ENCODE measurements at places on chromosomes 12 and 14. TPM values are rescaled to one million over a fixed set of nuclear protein-coding genes. Genes with fewer than 3 reads are reported as not detected.

DNA sequence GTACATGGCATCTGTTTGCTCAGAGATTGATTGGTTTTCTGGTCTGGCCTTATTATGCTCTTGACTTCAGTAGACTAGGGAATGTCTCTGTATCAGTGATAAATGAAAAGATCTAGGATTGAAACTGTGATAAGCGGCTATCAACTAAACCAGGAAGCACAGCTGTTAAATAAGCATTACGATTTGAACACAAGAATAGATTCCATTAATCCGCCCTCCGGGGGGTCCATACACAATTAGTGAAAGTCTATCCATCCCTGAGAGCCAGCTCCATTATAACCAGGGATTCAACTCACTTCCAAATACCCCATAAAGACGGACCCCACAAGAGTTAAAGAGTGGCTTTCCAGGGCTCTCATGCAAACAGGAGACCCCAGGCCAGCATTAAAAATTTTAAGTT is 279.0 kb downstream of the GRIN2B start:
- no peak for DNase-seq

DNA sequence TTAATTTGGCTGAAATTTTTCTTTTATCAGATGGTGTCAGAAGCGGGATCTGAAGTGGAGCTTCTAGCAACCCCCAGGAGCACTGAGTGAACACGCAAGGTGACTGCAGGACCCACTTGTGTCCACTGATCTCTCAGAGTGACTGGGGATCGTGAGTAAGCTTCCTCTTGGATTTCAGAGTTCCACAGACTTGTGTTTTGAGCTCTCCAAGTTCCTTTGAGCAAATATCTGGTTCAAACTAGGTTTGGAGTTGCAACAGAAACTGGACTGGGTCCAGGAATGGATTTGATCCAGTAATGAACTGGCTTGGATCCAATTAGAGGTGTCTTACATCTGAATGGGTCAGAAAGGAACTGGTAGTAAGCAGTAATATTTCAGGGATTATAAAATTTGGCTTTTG is 24.7 kb upstream of the B4GALNT1 start:
- DNase-seq: no peak

- no peak for DNase-seq
Measured at GRCh38 chr14:70415788-70416187, 1.1 kb downstream of the SYNJ2BP start.

- DNase-seq: no peak
Measured at GRCh38 chr14:67389275-67389674, 22.7 kb downstream of the PLEK2 start.

DNA sequence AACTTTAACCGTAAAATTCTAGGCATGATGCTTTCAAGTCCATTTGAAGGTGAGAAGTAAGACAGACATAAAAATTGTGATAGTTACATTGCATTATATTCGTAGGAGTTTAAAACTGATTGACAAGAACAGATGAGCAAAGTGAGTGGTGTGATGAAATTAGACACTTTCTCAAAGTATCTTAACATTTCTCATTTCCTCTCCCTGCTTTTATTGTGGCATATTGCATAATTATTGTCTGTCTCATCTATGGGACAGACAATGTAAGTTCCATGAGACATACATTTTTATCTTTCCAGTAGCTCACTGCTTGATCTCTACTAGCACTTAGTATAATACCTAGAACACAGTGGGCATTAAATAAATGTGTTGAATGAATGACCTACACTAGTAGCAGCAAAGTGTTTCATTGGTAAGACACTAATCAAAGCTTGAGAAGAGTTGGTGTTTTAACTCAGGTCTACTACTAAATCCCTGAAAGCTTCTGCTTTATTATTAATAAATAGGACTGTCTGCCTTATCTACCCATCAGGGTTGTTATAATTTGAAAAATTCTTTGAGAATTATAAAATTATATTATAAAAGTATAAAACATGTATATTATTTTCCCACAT is 19.0 kb downstream of the A2M start:
- DNase-seq: no peak

- no peak for DNase-seq
Measured at GRCh38 chr12:122215771-122216170, 10.1 kb downstream of the DIABLO start.

- DNase-seq: no peak
Measured at GRCh38 chr14:20247646-20248246, 8.7 kb downstream of the OR11H4 start.

- no peak for DNase-seq
Measured at GRCh38 chr12:96436366-96437170, 36.3 kb upstream of the CDK17 start.

GRCh38 chr14:32560209-32560857 is 231.2 kb downstream of the AKAP6 start:
- no peak for DNase-seq

GRCh38 chr14:33629792-33630191 is 321.1 kb downstream of the EGLN3 start:
- DNase-seq: no peak

ARG2 gene
- total RNA-seq: 11.6 TPM

SOX5 gene
- 4.3 TPM for total RNA-seq

GLIPR1 gene
- 3.1 TPM for total RNA-seq

ATL1 gene
- total RNA-seq: 1.6 TPM

BICDL1 gene
- total RNA-seq: 1.5 TPM
